ENCODE measurements at places on chromosomes 3 and 15. TPM values are rescaled to one million over a fixed set of nuclear protein-coding genes. Genes with fewer than 3 reads are reported as not detected.

DNA sequence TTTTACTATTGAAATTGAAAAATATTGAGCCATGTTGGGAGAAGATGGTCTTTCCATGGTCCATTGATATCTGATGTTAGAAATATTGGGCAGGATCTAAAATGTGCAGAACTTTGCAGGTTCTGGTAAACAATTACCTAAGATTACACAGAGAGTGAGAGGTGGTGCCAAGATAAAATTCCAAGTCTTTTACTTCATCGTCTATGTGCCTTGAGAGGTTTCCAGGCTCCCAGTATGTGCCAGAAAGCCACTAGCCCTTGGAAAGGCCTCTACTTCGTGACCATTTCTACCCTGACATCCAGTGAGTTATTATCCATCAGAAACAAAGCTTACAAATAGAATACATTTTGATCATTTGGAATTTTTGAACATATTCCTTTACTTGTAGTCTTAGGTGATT is 27.6 kb downstream of the CD200 start:
- DNase-seq = no peak

DNA sequence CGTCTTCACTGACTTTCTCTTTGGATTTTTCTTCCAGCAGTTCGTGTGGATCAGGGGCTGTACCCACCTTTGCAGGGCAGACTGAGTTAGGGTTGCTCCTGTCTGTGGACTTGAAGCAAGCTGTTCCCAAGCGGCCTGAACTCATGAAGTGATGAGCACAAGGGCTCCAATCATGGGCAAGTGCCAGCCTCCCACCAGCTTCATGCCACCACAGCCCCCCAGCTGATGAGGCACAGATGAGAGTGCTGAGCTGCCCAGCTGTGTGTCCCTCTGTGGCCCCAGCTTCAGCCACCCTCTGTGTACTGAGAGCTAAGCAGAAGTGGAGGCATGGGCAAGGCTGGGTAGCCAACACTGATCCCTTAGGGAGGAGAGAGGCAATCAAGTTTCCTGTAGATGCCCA is 3.3 kb upstream of the PLCB2 start:
- no peak for DNase-seq

Gene SLC22A13
- polyA plus RNA-seq = 4.1 TPM

Gene PLA2G4D
- polyA plus RNA-seq = 0.08 TPM

Gene LTK
- polyA plus RNA-seq = 2.8 TPM

DNA sequence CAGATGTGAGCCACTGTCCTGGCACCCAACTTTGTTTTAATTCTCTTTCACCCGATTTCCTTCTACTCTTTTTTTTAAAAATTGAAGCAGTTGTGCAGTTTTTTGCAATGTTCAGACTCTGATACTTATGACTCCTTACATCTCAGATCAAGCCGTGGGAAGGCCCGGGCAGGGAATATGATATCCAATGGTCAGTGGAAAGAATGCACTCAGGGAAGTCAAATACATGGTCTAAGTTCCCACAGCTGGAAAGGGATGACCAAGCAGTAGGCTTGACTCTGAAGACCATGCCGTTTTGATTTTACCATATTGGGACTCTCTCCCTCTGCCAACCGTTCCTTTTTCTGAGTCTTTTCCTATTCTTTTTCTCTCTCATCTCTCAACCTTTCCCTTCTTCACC is 157.2 kb downstream of the RPLP1 start:
- no peak for DNase-seq

DNA sequence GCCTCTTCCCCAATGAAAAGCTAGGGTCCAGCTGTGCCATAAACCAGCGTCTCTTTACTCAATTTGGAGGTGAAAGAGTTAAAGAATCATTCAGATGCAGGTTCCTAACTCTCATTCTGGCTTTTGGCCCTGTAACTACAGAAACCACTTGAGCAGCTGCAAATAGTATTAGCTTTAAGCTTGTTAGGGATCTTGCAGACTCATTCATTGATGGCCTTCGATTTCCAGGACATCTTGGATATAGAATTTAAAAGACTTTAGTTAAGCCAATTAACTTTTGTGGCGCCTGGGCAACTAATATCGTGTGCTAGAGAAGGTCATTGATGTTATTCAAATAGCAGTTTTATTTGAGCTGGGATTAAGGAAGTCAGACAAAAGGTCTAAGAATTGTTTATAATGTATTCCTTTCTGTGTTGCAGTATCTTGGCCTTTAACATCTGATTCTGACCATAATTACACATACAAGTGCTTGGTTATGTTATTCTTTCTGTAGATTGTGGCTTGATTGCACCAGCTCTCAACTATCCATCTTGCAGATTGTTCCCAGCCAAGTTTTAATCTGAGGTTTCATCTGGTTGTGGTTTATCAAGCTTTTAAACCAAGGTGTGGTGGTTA is 185.3 kb downstream of the CACNA2D3 start:
- no peak for DNase-seq

- DNase-seq = no peak
These were observed 110.3 kb downstream of the PLOD2 start for GRCh38 chr3:146050691-146051090.

Gene DGKG
- 0.70 TPM for polyA plus RNA-seq

DNA sequence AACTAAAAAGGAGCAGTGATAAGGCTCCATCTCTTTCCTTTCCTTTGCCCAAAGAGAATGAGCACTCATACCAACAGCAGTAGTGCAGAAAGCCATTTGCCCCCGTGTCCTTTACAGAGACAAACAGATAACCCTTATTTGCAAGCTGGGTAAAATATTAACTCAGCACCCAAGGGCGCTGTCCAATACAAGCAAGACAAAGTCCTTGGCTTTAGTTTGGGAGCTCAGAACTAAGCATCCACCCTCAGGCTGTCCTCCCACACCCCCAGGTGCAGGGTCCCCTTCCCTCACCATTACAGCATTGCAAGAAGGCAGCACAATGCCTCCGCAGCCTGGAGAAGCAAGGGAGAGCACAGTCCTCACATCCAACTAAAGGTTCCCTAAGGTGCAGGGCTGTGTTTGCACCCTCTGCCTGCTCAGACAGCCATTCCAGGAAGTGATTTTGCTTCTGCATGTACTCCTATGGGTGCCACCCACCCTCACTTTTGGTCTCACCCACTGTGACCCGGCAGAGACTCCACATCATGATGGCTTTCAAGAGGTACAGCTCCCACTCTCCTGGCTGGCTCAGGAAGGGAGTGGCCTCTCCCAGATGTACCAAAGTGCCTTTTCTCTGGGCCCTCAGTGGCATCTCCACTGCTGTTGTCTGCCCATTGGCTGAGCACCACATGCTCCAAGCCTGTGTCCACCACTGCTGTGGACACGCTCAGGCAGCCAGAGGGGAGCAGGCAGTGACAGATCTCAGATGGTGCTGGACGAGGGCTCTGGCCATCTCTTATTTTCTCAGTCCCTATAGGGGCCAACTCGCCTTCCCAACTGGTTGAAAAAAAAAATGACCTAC is 34.1 kb upstream of the HES1 start:
- DNase-seq = no peak

- DNase-seq = no peak
These were observed 51.8 kb downstream of the SERP1 start for GRCh38 chr3:150494411-150494977.

GRCh38 chr15:77118882-77119321 is 48.0 kb upstream of the TSPAN3 start:
- DNase-seq = peak; percentile 67

- no peak for DNase-seq
These were observed 75.5 kb downstream of the ZBTB20 start for GRCh38 chr3:115071601-115072000.

DNA sequence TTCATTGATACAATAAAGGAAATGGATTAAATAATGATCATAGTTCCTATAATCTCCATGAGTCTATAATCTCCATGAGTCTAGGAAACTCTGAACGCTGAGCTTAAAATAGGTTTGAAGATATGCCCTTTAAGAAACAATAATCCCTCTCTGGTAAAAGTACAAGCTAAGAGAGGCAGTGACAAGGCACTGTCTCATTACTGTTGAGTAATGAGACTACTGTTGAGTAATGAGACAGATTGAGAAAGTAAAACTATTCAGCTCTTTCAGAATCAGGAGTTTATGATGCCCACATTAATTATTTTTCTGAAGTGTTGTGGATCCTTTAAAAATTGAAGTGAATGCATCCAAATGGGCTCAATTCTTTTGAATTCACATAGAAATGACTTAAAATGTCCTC is 235.5 kb upstream of the THRB start:
- no peak for DNase-seq

- no peak for DNase-seq
These were observed 226.9 kb downstream of the MFSD1 start for GRCh38 chr3:159028706-159029105.

GRCh38 chr15:63729115-63729884 is 104.4 kb downstream of the HERC1 start:
- DNase-seq = no peak

GRCh38 chr3:65811086-65811761 is 227.5 kb downstream of the MAGI1 start:
- no peak for DNase-seq

DNA sequence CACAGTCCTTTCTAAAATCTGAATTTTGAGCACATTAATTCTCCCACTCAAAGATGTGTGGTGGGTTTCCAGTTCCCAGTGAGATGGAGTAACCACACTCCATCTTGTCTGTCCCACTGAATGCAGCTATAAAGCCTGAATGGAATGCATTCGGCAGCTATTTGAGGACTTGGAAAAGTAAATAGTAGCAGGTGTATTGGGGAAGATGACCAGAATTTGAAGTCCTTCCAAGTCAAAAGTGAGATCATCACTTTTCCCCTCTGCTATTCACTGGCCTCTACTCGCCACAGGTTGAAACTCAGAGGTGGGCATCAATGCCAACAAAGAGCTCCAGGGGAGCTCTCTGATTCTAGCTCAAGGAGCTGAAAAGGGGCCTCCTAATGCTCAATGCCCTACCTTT is 8.1 kb upstream of the GNB5 start:
- DNase-seq = no peak

Gene LRTM1
- polyA plus RNA-seq = not detected

DNA sequence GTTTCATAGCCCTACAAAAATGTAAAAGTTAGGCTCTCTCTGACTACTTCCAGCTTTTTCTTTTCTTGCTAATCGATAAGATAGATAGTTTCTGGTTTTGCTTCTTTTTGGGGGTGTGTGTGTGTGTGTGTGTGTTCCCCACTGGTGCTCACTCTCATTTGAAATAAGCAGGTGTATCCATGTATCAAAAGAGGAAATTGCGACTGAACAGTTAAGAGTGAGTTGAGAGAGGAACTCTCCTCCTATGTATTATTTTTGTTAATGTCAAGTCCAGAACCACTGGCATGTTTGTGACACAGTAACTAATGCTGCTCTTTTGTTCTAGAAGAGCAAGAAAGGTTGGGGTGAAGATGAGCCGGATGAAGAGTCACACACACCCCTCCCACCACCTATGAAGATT is 96.7 kb upstream of the UMPS start:
- DNase-seq = no peak

GRCh38 chr3:68912376-68912775 is 20.0 kb downstream of the TAFA4 start:
- DNase-seq = no peak

GRCh38 chr3:129040039-129040336 is 20.6 kb upstream of the GP9 start:
- DNase-seq = no peak

Gene TRAT1
- polyA plus RNA-seq = 0.07 TPM

Gene SCG5
- polyA plus RNA-seq = 19.0 TPM

Gene CD80
- 0.27 TPM for polyA plus RNA-seq

- no peak for DNase-seq
These were observed 82.4 kb downstream of the CCNL1 start for GRCh38 chr3:157077565-157077991.

Gene SERINC4
- polyA plus RNA-seq = 0.49 TPM

DNA sequence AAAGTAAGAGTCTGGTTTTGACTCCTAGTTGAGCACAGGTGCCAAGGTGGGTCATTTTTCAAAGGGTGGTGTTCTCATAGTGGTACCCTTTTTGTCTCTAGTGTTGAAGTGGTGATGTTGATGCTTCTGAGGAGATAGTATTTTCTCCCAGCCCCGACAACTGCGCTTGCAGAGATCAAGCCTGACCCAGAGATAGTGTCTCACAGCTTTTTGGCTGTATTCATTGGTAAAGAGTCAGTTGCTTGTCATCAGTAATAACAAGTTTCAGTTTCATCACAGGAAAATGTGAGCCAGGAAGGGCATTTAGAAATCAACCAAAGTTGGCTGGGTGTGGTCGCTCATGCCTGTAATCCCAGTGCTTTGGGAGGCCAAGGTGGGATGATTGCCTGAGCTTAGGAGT is 139.3 kb downstream of the NFKBIZ start:
- DNase-seq = no peak

All from renal cortex interstitium (tissue), 15 donors.